ENCODE measurements at places on chromosomes 13 and 19. TPM values are rescaled to one million over a fixed set of nuclear protein-coding genes. Genes with fewer than 3 reads are reported as not detected.

The CLDND2 gene
- not detected for polyA plus RNA-seq

The SULT2A1 gene
- not detected for polyA plus RNA-seq

DNA sequence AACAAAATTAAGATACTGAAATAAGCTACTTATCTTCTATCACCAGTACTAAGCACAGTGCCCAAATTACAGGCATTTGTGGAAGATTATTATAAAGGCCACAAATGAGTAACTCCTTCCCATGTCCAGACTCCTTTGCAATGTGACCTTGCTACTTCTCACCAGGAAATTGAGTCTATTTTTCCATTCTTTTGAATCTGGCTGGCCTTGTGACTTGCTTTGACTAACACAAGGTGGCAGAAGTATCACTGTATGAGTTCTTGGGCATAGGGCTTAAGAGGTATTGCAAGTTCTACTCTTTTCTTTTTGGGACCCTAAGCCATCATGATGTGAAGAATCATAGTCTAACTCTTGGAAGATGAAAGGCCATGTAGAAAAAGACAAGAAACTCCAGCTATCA lies 49.9 kb downstream of the UGGT2 start:
- peaks cover 3% of the 10 kb centered on the region for H3K4me1 ChIP-seq
- no peak for DNase-seq
- no peaks in the 10 kb centered on the region for H3K27me3 ChIP-seq
- H3K4me3 ChIP-seq: no peak overlapping the region
- no peaks in the 10 kb centered on the region for H3K36me3 ChIP-seq

The PINLYP gene
- polyA plus RNA-seq: 1.4 TPM

Measured in IMR-90 (cell line).